Activated T-cell treated with anti-CD3 and anti-CD28 coated beads, Interleukin-2, amount 50 U/mL, for 1 hour (primary cell): ENCODE measurements at places on chromosomes 16 and 17.

DNA sequence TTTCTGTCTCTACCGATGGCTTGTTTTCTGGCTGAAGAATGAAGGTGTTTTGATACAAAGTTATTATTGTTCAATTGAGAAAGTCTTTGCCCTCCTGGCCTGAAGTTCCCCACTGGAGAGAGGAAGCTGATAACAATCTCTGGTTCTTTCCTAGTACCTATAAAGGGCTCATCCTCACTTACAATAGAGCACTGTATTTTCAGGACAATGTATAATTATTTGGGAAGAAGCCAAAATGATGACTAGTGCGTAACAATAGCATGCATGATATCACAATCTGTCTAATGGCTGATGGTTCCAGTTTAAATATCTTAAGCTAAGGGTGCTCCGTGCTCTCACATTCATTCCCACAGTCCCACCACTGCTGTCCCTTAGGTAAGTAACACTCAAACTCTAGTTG is 230.7 kb downstream of the IRX3 start:
- DNase-seq = no peak

DNA sequence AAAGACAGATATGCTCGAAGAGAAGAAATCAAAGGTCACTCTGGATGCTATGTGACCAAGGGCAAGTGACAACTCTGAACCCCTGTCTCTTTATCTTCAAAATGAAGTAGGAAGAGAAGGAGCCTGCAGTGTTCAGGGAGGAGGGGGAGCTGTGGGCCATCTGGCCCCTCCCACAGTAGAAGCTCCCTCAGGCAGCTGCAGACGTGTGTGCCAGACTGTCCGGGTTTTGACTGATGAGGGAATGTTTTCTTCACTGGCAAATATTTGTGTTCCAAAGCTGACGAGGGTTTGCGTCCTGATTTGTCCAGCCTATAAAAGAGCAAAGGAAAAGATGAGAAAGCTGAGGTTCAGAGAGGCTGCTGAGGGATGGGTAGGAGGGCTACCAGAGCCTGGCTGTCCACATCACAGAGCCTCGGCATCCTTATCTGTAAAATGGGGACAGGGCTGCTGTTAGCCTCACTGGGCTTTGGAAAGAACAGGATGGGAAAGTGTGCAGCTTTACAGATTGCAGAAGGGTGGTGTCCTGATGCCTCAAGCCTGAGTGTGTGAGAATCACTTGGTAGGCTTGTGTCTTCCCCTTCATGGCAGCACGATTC is 1.8 kb upstream of the GINS2 start:
- no peak for DNase-seq

DNA sequence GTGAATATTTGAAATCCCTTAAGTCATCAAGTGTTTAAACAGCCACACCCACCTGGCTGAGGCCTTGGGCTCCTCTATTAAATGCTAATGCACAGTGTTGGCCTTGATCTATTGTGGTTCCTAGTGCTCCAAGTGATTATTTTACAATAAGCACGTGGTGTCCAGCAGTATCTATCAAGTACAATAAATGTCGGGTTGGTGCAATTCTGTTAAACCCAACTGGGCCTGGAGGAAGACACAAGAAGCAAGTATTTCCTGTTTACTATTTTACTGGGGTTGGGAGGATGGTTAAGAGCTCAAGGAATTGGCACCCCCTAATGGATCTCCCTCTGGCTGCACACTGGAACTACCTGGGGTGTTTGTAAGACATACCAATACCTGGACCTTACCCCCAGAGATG is 72.1 kb upstream of the HNF1B start:
- DNase-seq = no peak

GRCh38 chr16:12010388-12011251 is 34.1 kb downstream of the SNX29 start:
- DNase-seq = no peak

- no peak for DNase-seq
These were observed 7.8 kb downstream of the NACA2 start for GRCh38 chr17:61583242-61583641.

GRCh38 chr16:31664683-31665482 is 137.2 kb downstream of the AHSP start:
- no peak for DNase-seq

GRCh38 chr16:14109077-14109775 is 38.1 kb downstream of the MRTFB start:
- DNase-seq = no peak

DNA sequence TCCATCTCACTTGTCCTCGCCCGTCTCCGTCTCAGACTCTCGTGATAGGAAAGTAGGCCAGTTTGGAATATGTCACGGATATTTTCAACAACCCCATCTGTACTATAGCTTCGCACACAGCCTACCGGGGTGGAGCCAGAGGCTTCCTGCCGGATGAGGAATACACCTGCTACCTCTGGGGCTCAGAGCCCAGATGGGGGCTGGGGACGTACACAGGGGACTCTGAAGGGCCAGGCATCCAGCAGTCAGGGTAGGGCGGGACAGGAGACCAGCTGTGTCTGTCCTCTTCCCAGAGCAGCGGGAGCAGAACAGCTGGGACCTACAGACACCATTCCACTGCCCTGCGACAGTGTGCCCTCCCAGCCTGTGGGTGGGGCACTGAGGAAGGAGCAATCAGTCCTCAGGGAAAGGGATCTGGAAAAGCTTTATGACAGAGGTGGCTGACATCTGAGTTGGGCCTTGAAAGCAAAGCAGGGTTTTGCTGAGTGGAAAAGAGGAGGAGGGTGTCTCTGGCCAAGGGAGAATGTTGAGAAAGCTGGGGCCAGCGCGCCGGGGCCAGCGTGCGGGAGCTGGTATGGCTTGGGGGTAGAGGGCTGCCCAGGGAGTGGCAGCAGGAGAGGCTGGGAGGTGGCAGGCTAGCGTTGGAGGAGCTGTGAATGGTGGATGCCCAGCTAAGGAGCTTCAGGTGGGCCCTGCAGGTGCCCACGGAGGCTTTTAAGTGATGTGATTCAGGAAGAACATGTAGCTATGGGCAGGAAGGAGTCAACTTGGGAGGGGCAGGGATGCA is 11.5 kb upstream of the SRCIN1 start:
- DNase-seq = no peak

DNA sequence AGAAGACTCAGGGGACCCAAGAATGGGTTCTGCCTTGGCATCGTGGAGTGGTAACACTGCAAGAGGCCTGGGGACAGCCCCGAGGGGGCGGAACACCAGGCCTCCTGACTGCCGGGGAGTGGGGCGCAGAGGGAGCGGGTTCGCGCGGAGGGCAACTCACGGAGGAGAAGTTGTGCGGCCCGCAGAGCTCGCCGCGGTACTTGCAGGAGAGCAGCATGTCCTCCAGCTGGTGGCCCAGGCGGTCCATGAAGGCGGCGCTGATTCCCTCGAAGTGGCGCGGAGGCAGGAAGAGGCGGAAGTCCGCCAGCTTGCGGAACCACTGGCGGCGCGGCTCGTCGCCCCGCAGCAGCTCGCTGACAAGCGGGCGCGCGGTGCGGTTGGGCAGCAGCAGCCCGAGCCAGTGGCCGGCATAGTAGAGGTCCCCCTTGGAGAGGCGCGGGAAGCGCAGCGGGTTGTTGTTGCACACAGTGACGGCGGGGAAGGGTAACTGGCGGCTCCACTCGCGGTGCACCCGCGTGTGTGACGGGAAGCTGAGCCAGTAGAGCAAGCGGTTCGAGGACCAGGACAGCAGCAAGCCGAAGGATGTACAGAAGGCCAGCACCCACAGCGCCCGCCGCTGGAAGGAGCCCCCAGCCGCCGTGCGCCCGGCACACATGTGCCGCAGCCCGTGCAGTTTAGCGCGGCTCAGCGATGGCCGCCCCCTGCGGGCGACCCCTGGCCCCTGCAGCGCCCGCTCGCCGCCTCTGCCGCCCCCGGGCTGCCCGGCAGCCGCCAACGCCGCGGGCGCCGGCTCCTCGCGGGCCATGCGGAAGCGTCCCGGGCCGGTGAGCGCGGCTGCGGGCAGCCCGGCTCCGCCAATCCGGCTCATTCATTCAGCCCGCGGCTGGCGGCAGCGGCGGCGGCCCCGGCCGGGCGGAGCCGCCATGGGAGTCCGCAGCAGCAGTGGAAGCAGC is 1.6 kb downstream of the ASIC2 start:
- DNase-seq = no peak

GRCh38 chr17:49487183-49487582 is 7.9 kb upstream of the NGFR start:
- DNase-seq = no peak

DNA sequence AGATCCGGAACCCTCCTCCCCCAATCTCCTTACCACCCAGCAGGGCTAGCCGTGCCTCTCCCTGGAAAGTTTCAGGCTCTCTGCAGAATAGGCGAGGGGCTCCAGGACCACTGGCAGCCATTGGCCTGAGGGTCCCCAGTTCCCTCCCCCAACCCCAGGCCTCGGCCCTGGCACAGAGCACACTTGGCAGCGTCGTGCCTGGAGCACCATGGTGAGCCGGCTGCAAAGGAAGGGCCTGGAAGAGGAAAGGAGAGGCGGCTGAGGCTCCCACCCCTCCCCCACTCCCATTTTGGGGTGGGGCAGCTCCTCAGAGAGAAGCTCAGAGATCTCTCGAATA is 369 bp upstream of the BTBD17 start:
- no peak for DNase-seq

DNA sequence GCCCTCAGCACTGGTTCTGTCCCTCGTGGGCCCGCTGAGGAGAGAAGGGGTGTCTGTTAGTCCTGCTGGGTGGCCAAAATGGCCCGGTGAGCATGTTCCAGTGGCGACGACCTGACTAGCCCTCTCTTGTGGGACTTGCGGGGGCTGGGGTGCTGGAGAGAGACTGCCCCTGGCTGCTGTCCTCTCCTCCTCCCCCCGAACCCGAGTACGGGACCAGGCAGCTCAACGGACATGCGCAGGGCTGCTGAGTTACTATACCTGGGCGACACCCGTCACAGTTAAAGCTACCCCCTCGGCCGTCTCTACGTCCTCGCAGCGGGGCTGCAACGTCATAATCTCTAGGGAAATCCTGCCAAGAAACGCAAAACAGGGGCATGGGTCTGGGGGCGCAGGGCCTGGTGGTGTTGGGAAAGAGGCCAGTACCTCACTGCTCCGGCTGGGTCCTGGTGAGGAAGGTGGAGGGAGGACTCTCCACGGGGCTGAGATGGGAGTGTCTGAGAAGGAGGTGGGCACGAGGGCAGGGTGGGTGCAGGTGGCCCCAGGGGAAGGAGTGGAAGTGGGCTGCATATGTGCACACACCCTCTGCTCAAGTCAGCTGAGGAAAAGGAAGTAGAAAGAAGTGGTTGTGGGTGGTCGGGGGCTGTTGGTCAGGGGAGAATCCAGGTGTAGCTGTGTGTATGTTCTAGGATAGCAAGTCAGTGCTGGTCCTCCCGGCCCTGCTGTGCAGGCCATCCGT is 13.4 kb downstream of the FLOT2 start:
- no peak for DNase-seq

GRCh38 chr17:30113213-30113612 is 3.4 kb upstream of the NSRP1 start:
- DNase-seq = no peak

DNA sequence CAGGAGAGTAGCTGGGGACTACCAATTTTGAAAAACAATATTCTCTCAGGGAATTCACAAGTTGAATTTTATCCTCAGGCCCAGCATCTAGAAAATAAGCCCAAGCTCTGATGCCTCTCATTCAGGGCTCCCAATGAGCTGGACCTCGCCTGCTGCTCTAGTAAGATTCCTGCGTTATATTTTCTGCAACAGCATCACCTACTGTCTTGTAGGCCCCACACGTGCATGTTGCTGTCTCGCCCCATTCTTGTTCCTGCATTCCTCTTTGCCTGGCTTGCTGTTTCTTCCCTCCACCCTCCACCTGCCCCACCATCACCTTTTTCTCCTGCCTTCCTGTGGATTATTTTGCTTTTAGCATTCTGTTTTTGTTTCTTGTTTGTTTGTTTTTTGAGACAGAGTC is 8.3 kb upstream of the ST6GALNAC2 start:
- DNase-seq = no peak

- DNase-seq = no peak
These were observed 39.7 kb downstream of the USP22 start for GRCh38 chr17:21003007-21003621.

DNA sequence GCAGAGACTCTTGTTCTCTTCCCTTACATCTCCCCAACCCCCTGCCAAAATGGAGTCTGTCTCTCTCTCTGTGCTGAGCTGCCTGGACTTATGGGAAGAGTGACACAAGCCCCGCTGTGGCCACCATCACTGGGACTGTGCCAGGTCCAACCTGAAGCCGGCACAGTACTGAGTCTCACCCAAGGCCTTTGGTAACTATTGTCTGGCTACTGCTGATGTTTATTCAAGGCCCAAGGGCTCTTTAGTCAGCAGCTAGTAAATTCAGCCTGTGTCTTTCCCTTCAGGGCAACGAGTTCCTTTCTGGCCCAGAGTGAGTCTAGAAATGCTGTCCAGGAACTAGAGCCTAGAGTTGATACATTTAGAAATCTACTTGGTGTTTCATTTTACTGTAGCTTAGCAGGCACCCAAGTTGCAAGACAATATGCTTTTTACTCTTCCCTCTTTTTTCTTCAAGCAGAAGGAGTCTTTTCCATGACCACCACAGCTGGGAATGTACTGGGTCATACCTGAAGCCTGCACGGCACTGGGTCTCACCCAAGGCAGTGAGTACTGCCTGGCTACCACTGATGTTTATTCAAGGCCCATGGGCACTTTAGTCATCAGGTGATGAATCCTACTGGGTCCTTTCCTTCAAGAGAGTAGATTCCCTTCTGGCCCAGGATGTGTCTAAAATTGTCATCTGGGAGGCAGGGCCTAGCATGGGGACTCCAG is 17.7 kb downstream of the EFCAB5 start:
- no peak for DNase-seq

GRCh38 chr17:32894245-32894644 is 17.3 kb upstream of the MYO1D start:
- no peak for DNase-seq

DNA sequence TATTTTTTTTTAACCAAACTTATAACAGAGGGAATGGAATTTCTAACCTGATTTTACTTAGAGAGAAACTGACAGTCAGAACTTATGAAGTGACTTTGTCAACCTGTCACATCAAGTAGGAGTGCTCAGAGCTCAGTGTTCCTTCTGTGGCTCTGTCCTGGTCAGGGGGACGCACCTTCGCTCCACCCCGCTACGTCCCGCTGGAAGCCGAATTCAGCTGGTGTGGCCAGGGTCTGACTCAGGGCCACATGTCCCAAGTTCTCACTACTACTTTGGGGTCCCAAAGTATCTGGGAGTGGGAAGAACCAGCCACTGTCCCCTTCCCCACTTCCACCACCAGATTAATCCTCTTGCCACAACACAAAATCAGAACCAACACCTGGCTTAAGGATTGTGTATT is 51.4 kb downstream of the C16orf78 start:
- DNase-seq = no peak

GRCh38 chr17:28194382-28194781 is 124.6 kb upstream of the TMEM97 start:
- no peak for DNase-seq

DNA sequence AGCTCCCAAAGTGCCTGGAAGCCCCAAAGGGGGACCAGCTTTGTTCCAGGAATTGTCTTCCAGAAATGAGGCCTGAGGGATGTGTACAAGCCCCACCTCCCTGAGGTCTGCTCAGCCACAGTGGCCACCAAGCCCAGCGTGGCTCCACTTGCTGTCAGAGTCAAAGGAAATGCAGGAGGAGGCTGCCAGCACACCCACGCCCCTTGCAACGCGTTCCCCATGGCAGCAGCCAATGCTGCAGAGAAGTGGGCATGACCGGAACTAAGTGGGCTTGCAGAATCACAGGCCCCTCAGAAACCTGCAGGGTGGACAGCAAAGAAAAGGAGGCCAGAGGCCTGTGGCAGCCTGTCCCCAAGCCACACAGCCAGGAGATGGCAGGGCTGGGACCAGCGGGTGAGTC is 320.8 kb downstream of the FOXL1 start:
- DNase-seq = no peak
